ENCODE measurements at places on chromosomes 2 and 18.

DNA sequence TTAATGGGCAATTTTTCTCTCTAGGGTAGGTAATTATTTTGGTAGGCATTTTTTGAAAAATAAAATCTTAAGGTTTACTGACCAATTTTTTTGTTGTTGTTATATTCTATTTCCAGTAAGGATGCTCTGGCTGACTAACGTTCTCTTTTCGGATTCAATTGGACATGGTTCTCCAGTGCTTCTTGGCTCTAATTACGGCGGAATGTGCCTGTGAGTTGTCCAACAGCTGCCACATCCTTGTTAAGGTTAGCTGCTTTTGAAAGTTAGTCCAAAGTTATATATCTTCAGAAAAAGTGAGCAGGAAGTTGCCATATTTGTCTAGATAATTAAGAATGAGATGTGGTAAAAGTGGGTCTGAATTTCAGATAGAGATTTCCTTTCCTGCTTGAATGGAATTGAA is 45.8 kb upstream of the SMIM21 start:
- DNase-seq = no peak

GRCh38 chr2:60407398-60407797 is 146.1 kb downstream of the BCL11A start:
- no peak for DNase-seq

GRCh38 chr2:1675633-1676032 is 68.7 kb downstream of the PXDN start:
- no peak for DNase-seq

DNA sequence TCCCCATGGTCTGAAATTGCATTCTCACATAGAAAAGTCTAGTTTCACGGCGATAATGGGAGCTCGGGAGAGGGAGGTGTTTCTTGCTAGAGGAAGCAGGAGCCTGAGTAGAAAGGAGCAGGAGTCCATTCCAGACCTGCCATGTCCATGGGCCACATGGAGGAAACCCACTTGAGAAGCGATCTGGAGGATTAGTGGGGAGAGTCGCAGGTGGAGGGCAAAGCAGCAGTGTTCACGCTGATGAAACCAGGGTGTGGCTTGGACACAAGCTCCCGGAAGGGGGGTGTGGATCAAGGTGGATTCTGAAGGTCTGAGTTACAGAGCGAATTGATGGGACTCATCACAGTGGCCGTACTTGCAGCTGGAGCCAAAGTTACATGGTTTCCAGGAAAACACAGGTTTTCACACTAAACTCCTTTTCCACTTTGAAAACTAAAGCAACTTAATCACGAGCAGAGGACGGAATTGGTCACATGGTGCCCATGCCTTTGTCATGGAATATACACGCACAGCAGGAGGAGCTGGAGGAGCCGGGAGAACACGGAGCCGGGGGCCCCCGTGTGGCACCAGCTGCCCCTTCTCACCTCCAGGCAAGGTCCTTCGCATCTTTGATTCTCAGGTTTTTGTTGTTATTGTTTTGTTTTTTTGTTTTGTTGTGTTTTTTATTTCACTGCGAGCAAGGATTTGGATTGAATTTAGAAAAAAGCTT is 255.1 kb upstream of the MYT1L start:
- DNase-seq = no peak

- no peak for DNase-seq
Measured at GRCh38 chr2:163401481-163401880, 334.3 kb downstream of the FIGN start.

DNA sequence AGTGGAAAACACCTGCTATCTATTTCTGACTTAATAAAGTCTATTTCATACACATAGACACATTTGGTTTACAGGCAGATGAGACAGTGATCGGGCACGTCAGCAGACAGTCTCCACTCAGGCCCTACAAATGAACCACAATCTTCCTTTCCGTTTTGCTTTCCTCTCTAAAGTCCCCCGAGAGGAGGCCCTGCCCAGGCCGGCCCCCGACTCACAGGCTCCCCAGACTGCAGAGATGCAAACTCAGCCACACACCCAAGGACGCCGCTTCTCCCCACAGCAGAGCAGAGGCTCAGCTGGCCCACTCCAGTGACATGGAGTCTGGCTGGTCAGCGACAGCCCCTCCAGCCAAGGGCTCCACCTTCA is 9.3 kb upstream of the MTERF4 start:
- DNase-seq = no peak

DNA sequence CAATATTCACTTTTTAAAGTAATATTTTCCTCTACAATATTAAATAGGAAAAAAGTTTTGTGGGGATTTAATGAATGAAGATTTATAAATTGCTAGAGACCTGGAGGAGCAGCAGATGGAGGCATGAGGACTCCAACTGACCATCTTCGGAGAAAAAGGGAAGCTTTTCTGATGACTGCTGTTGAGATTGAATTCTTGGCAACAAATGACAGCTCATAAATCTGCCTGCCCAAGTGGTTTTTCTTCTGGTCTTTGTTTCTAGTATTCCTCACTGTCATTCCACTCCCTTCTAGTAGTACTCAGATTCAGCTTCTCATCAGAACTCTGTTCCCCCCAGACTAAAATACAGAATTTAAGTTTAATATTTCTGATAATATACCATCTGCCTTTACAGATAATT is 157.0 kb downstream of the EML6 start:
- no peak for DNase-seq

- no peak for DNase-seq
Measured at GRCh38 chr2:111057721-111058120, 63.0 kb upstream of the BCL2L11 start.

GRCh38 chr2:15748736-15749323 is 157.2 kb downstream of the DDX1 start:
- DNase-seq = peak; percentile 79

DNA sequence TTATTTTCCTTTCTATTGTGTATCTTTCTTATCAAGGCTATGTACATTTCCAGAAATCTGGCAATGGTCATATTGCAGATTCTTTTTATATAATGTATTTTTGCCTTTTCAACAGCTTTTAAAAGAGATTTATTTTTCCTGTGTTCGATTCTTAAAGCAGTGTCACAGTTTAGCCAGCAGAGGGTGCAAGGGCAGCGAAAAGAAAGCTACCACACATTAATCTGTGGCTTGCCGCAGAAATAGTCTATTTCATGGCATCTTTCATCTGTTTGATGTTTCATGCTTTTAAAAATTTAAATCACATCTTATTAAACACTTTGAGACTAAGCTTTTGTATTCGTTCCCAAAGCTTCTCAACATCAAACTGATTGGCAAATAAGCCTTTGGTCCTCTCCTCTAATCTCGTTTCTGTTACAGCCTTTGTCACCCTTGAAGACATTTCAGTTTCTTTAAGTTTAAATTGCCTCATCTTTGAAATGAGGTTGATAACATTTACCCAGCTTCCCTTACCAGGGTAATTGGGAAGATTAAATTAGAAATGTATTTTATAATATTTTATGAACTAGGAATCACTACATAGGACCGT is 73.3 kb downstream of the PIK3C3 start:
- peak; percentile 29 for DNase-seq

GRCh38 chr2:222563106-222563718 is 92.7 kb downstream of the FARSB start:
- no peak for DNase-seq

DNA sequence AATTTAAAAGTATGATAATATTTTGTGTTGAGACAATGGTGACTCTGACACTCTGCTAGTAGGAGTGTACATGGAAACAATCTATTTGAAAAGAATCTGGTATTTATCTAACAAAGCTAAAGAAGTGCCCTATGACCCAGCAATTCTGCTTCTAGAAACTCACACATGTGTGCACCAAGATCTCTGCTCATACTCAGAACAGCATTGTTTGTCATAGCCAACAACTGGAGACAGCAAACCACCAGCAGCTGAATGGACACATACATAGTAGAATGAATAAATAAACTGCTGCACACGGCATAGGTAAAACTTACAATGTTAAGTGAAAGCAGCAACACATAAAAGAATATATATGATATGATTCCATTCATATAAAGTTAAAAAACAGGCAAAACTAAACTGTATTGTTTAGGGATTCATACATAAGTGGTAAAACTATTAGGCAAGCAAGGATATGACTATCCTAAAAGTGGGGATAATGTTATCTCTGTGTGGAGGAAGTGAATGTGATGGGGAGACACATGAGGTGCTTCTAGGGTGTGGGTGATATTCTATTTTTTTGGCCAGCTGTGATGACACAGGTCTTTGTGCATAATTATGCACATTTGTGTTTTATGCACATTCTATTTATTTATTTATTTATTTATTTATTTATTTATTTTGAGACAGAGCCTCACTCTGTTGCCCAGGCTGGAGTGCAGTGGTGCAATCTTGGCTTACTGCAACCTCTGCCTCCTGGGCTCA is 71.1 kb downstream of the RFTN2 start:
- DNase-seq = no peak

DNA sequence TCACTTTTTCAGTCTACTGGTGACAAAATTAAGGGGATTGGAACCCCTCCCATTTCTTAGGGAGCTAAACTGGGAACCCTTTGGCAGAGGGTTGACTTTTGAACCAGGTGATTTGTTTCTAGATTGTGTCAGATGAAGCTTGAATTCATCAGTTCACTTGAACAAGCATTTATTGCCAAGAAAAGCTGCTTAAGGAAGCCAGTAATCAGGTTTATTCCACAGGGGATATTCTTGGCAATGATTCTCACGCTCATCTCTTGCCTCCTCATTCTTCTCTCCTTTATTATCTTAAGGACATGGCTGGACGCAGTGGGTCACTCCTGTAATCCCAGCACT is 101.0 kb downstream of the ALPK2 start:
- no peak for DNase-seq

DNA sequence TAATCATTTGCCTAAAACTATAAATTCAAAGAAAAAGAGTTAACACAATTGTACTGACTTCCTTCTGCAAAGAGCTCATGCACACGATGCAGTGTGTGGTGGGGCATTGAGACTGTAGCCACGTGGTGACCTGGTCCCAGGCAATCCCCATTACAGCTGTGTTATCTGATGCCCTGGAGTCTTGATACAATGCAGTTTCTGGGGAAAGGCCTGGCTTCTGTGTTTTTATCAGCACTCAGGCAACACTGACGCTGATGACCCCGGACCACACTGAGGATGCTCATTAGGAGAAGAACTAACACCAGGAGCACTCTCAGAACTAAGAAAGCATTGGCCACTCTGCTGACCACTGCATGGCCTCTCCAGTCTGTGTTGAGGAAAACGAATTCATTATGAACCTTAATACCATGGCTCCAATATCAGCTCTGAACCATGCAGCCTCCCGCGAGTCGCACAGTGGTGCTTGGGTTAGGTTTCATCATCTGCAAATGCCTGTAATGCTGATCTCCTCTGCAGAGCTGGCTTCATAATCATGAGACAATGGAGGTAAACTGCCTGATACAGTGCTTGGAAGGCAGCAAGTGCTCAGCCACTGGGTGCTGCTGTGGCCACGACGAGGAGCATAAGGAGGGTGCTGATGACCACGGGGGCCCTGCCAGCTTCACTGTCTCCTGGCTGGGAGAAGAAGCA is 218.5 kb downstream of the MYT1L start:
- DNase-seq = no peak

Data from K562 (cell line).